GM23338 (cell line): ENCODE measurements at places on chromosomes 7 and 10.

DNA sequence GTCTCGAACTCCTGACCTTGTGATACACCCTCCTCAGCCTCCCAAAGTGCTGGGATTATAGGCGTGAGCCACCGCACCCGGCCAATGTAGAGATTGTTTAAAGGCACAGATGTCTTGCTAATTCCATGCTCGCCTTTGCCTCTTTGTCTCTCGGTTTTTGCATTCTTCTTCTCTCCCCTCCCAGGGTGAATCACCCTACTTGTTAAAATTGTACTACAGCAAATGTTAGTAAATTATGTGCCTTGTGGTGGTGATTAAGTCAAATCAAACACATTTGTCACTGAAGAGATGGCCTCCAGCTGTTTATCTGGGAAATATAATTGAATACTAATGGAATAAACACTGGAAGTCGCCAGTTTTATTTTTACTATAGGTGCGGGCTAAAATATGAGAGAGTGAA is 384.4 kb upstream of the AUTS2 start:
- DNase-seq = no peak

DNA sequence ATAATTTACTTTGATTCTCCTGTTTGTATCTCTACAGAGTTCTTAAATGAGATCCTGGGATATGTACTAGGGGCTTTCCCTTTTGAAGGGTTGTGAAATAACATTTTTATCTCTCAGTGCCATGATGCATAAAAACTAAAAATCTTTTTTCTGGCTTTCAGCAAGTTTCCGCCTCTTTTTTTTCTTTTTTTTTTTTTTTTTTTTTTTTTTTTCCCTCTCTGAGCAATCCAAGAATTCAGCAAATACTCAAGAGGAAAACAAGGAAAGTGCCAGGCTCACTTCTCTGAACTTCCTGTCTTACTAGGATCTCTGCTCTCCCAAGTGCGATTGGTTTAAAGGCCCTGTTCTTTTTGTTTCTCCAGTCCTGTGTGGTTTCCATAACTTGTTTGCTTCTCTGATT is 79.9 kb downstream of the HYCC1 start:
- DNase-seq = peak; percentile 34

GRCh38 chr10:1020460-1020859 is 5.2 kb downstream of the IDI2 start:
- DNase-seq = no peak

- no peak for DNase-seq
These were observed 25.6 kb downstream of the KIFBP start for GRCh38 chr10:69014171-69014570.

DNA sequence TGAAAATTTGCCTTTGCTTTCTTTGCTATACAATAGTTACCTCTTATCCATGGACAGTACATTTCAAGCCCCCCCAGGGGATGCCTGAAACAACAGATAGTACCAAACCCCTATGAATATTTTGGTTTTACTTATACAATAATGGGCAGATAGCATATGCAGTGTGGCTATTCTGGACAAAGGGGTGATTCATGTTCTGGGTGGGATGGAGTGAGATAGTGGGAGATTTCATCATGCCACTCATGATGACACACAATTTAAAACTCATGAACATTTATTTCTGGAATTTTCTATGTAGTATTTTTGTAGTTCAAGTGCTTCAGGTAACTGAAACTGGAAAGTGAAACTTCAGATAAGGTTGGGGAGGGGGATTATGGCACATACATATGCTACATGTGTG is 12.0 kb downstream of the STARD3NL start:
- DNase-seq = no peak

GRCh38 chr7:121547544-121548092 is 151.5 kb upstream of the FAM3C start:
- peak; percentile 80 for DNase-seq

- no peak for DNase-seq
These were observed 328.1 kb upstream of the STEAP1 start for GRCh38 chr7:89826121-89826520.

- DNase-seq = no peak
These were observed 137.0 kb downstream of the ETV1 start for GRCh38 chr7:13852281-13852968.

GRCh38 chr7:81031996-81032395 is 113.1 kb upstream of the SEMA3C start:
- DNase-seq = no peak

- no peak for DNase-seq
These were observed 99.8 kb downstream of the NKX6-2 start for GRCh38 chr10:132685921-132686680.

DNA sequence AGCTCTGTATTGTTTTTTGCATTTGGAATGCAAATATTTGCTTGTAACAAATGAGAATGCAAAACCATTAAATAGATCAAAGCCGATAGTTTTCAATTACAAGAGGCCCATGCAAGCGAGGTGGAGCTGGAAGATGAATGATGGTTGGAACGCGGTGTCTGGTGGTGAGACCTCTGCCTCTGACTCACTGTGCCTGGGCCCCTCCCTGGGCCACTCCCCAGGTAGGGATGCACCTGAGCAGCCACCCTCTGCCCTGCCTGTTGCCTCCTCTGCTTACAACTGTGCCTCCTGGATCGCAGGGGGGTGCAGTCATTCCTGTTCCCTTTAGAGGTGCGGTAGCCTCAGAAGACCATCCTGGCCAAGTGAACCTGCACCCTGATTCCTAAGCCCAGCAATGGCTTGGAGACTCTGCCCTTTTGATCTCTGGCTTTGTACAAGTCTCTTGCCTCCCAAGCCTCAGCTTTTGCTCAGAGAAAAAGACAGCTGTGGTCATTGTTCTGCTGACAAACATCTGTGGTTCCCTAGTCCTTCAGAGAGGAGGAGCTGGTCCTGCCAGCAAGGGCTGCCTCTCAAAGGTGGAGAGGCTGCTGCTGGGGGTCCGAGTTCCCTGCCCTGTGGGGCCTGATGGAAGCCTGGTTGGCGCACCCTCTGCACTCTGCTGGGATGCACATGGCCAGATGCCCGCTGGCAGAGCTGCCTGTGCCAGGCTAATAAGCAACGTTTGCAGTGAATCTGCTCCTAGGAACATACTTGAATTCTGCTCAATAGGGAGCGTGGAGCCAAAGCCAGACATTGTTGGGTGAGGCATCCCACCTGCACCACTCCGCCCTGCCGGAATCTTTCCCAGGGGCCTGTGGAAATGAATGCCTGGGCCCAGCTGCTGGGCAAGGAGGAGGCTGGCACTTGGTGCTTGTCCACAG is 126.3 kb upstream of the TCERG1L start:
- DNase-seq = no peak

DNA sequence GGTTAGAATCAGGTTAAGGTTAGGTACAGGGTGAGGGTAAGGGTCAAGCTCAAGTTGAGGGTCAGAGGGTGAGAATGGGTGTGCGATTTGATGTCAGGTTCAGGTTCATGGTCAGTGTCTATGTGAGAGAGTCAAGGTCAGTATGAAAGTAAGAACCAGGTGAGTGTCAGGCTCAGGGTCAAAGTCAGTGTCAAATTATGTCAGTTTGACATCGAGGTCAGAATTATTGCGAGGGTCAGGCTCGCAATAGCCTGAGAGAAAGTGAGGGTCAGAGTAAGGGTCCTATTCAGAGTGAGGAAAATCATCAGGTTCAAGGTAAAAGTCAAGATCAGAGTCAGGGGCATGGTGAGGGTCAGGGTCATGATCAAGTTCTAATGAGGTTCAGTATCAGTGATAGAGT is 13.0 kb downstream of the MRPS24 start:
- no peak for DNase-seq

DNA sequence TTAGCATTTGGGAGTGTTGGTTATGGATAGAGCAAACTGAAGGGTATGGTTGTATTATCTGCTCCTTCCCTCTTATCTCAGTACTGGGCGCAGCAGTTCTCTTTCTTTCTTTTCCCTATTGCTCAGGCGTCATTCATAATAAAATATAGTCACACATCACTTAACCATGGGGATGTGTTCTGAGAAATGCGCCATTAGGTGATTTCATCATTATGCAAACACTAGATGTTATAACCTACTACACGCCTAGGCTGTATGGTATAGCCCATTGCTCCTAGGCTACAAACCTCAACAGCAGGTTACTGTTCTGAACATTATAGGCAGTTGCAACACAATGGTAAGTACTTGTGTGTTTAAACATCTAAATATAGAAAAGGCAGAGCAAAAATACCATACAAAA is 401.7 kb downstream of the EXOC4 start:
- DNase-seq = no peak

DNA sequence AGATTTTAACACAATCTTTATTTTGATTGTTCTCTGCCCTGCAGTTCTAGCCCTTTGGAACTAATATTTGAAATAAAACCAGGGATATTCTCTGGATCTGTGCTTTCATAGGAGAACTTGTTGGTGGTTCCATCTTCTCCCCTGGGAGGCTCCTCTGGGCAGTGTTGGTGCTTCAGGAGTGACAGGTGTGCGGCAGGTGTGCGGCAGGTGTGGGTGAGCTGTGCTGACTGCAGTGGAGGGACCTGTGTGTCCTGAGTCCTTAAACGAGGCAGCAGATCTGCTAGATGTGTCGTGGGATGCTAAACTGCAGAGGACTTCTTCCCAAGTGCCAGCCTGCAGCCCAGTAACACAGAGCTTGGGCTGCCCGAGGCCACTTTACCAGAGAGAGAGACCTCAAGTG is 98.4 kb downstream of the LYZL1 start:
- no peak for DNase-seq

DNA sequence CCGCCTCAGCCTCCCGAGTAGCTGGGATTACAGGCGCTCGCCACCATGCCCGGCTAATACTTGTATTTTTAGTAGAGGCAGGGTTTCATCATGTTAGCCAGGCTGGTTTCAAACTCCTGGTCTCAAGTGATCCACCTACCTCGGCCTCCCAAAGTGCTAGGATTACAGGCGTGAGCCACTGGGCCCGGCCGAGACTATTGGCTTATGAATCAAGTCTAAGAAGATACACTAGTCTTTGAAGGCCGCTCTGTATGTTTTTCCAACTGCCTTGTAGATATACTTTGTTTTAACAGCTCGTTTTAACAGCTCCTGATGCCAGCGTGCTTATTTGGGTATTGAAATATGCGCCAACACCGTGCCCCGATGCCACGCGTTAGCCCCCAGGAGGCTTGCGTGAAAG is 136.4 kb upstream of the SH2B2 start:
- DNase-seq = no peak

- no peak for DNase-seq
These were observed 50.1 kb upstream of the LMTK2 start for GRCh38 chr7:98056580-98056979.

GRCh38 chr7:156021471-156021870 is 209.2 kb upstream of the SHH start:
- DNase-seq = no peak

DNA sequence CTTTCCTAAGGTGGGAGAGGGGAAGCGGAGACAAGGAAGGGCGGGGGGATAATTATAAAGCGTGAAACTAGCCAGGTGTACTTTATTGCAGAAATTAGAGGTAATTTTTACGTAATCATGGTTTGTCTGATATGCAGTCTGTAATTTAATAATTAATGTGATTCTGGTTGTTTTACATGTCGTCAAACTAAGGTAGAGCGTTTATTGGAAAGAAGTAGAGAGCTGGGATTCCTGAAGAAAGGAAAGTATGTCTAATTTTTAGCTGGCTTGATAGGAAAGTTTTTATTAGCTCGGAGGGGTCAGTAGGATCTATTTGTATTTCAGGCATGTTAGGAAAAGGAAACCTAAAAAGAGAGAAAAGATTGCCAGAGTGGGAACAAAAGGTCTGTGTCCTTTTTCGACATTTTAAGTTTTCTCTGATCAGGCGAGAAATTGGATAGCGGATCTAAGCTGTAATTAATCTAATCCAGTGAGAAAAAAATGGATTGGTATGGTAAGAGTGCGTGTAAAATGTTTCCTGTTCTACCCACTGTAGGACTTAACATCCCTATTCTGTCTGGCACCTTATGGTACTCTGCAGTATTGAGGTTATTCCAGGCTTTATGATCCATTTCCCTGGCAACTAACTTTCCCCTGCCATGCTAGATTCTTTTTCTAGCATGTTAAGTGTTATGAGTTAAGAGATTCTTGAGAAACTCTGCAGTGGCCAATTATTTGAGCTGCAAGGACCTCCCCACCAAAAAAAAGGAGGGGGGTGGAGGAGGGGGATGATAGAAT is 1.4 kb downstream of the CELF2 start:
- DNase-seq = no peak

GRCh38 chr10:12186323-12186722 is 9.4 kb downstream of the NUDT5 start:
- DNase-seq = no peak

GRCh38 chr10:29734640-29734961 is 99.8 kb upstream of the SVIL start:
- no peak for DNase-seq

DNA sequence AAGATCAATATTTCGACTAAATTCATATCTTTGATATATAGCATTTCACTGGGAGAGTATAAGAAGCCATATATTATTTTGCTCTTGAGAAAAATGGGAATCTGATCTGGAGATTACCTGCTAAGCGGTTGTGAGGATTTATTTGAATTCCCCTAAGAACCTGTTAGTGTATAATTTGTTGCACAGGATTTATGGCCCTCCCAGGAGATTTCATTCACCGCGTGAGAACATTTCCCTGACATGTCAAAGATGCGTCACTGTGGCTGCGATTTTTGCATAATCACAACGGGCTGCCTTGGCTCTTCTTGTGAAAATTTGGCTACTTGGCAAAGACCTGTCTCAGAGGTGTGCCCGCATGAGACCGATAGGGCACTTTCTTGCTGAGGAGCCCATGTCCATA is 184.7 kb upstream of the PFKP start:
- no peak for DNase-seq

GRCh38 chr7:126924477-126924876 is 328.3 kb downstream of the GRM8 start:
- no peak for DNase-seq

DNA sequence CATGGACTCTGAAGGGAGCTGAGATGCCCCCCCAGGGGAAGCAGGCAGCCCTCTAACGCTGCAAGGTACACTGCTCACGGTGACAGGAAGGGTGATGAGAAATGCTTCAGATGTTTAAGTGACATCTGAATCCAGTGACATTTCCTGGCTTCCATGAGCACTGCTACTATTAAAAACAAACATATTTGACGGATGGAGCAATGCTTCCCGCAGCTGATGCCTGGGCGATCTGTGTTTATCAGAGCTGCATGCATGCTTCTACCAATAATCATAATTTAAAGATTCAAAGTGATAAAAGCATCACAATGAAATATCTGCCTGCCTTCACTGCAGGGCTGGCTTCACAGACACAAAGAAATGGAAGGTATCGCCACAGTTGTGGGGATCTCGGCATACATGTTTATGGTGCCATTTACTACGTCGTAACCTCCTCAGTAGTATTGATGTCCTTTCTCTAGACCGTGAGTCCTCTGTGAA is 66.1 kb upstream of the AOAH start:
- DNase-seq = no peak

DNA sequence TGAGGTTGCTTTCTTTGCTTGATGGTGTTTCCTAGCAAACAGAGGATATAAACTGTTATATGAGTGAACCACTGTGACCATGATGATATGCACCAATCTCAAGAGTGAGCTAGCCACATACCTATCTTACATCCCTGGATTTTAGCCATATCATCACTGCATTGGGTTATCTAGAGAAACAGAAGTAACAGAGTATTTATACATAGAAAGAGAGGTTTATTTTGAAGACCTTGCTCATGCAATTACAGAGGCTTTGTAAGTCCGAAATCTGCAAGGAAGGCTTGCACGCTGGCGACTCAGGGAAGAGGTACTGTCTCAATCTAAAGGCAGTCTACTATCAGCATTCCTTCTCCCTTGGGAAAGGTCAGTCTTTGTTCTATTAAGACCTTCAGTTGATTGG is 11.8 kb upstream of the PON2 start:
- no peak for DNase-seq

- DNase-seq = peak; percentile 99
These were observed at the start of gene MPP7 for GRCh38 chr10:28302638-28303488. Gene MPP7, minus strand, starts transcription at chr10:28303064. Its CDS starts 64,460 bp downstream, at chr10:28238604.
